ENCODE measurements at places on chromosomes 12 and 14. TPM values are rescaled to one million over a fixed set of nuclear protein-coding genes. Genes with fewer than 3 reads are reported as not detected.

DNA sequence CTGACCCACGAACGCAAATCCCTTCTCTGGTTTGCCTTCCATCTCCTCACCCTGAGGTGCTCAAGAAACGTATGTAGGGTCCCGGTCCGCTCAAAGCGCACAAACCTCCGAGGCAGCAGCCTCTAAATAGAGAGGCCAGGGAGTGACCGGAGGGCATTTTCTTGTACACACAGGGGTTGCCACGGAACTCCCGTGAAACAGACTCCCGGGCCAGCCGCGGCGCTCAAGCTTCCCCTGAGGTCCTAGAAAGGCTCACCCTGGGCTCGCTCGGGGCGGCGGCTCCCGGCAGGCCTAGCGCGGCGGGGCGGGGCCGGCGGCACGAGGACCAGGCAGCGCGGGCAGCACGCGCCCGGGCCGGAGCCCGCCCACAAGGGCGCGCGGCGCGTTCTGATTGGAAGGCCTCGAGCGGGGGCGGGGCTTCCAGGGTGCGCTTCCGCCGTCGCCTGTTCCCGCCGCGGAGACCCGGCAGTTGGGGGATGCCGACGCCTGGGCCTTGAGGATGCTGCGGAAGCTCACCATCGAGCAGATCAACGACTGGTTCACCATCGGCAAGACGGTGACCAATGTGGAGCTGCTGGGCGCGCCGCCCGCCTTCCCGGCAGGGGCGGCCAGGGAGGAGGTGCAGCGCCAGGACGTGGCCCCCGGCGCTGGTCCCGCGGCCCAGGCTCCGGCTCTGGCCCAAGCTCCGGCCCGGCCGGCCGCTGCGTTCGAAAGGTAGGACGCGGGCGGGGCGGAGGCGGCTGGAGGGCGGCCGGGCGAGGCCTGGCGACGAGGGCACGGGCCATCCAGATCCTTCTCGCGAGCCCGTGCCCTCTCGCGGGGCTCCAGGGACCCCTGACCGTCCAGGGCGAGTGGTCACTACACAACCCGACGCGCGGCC, at the start of gene TDRD9:
Gene TDRD9, plus strand, starts transcription at position 446 of the 880 bp plus-strand sequence. Its CDS starts 54 bp downstream, at position 500.
- DNase-seq = no peak
- H3K36me3 ChIP-seq = no peaks in the 10 kb centered on the region
- H3K4me1 ChIP-seq = peaks cover 5% of the 10 kb centered on the region
- H3K4me3 ChIP-seq = no peak within 1 kb of the TSS
- peaks cover 13% of the 10 kb centered on the region for H3K27me3 ChIP-seq
- no peak within 1 kb of the TSS for H3K27ac ChIP-seq

GRCh38 chr12:49824895-49825294, 3.3 kb downstream of the NCKAP5L start:
- DNase-seq = no peak
- H3K36me3 ChIP-seq = no peaks in the 10 kb centered on the region
- H3K27ac ChIP-seq = peak overlapping the region; percentile 29

DNA sequence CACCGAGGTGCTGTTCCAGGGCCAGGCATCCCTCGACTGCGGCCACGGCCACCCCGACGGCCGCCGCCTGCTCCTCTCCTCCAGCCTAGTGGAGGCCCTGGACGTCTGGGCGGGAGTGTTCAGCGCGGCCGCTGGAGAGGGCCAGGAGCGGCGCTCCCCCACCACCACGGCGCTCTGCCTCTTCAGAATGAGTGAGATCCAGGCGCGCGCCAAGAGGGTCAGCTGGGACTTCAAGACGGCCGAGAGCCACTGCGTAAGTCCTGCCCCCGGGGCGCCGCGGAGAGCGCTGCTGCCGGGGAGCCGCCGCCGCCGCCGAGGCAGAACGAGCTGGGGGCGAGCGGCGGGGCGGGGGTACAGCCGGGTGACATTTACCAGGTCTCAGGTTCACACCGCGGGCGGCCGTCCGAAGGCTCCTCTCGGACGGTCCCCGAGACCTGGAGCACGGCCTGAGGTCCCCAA, 1.4 kb downstream of the PLXNC1 start:
- DNase-seq = no peak
- H3K4me1 ChIP-seq = peaks cover 49% of the 10 kb centered on the region
- H3K4me3 ChIP-seq = peak overlapping the region; percentile 93
- H3K27ac ChIP-seq = no peak overlapping the region
- H3K36me3 ChIP-seq = no peaks in the 10 kb centered on the region

- H3K36me3 ChIP-seq = peaks cover 18% of the 10 kb centered on the region
- peak overlapping the region; percentile 83 for H3K4me3 ChIP-seq
- DNase-seq = no peak
- H3K27me3 ChIP-seq = no peaks in the 10 kb centered on the region
Observed at GRCh38 chr14:61454545-61454944, 133.2 kb downstream of the PRKCH start.

DNA sequence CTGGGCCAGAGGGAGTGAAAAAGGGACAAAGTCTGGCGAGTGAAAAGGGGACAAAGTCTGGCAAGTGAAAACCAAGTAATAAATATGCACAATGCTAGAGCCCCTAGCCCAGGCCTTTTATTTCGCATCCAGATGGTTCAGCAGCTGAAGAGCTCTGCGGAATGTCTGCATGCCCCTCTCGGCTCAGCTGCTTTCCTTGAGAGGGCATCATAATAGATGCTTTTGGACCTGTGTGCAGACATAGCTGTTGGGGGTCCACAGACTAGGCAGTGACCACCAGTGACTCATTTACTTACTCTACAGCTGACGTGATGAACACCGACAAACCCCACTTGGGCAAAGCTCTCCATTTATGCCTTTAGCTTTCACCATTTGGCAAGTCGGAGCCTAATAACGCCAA, 4.3 kb downstream of the NIN start:
- H3K27ac ChIP-seq = peak overlapping the region; percentile 73
- peaks cover 79% of the 10 kb centered on the region for H3K4me1 ChIP-seq
- H3K27me3 ChIP-seq = no peaks in the 10 kb centered on the region
- no peak for DNase-seq

Gene IFNG-AS1
- total RNA-seq = 1.9 TPM

Gene DPPA3
- total RNA-seq = not detected

Gene FITM1
- total RNA-seq = 1.9 TPM

Measured in naive thymus-derived CD8-positive, alpha-beta T cell (primary cell).